ENCODE measurements at places on chromosomes 12 and 14. TPM values are rescaled to one million over a fixed set of nuclear protein-coding genes. Genes with fewer than 3 reads are reported as not detected.

Gene VIPAS39
- total RNA-seq = 14.5 TPM

Gene TMEM132C
- 0.64 TPM for total RNA-seq

Gene ZNF891
- total RNA-seq = 2.4 TPM

Gene SLC6A13
- 3.9 TPM for total RNA-seq

Gene MORN3
- total RNA-seq = 0.67 TPM

Gene ZCCHC8
- total RNA-seq = 21.2 TPM

Gene DHRS2
- total RNA-seq = 0.61 TPM

GRCh38 chr14:50225067-50225973 lies 6.1 kb downstream of the SOS2 start:
- H3K27me3 ChIP-seq = no peaks in the 10 kb centered on the region
- no peak overlapping the region for H3K27ac ChIP-seq
- H3K4me1 ChIP-seq = peaks cover 39% of the 10 kb centered on the region
- H3K4me3 ChIP-seq = no peak overlapping the region
- no peak for DNase-seq

GRCh38 chr12:2324387-2324786 lies 271.6 kb downstream of the CACNA1C start:
- H3K27ac ChIP-seq = no peak overlapping the region
- H3K4me1 ChIP-seq = peaks cover 16% of the 10 kb centered on the region
- DNase-seq = no peak
- no peaks in the 10 kb centered on the region for H3K36me3 ChIP-seq
- no peak overlapping the region for H3K4me3 ChIP-seq
- no peaks in the 10 kb centered on the region for H3K27me3 ChIP-seq

DNA sequence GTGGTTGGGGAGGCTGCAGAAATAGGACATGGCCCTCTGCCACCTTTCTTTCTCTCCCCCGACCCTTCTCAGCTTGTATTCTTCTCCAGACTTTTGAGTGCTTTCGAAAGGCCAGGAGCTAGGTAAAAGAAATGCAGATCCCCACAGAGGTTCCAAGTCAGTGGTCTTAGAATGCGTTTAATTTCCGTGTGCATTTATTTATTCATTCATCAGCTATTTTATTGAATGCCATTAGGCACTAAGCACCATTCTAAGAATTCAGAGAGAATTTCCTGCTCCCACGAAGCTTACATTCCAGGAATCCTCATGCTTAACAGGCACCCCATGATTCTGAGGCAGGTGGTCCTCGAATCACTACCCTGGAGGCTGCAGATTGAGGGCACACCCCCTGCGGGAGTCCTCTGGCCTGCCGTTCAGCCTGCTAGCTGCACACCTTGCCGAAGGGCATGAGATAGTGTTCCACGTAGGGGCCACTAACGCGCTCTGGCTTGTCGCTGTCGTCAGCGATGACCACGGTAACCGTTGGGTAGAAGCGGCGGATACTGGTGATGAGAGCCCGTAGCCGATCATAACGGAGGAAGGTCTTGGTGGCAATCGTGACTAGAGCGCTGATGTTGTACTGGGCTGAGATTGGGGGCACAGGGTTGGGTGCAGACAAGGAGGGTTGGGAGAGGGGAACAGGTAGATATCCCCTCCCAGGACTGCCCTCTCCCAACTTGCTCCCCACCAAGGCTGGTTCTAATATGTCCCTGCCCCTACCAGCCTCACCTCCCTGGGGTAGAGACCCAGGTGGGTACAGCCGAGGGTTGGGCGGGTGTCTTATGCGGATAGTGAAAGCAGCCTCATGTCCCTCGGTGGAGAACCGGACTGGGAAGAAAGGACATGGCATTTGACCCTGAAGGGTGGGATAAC lies 4.5 kb downstream of the B4GALNT1 start:
- no peak for DNase-seq
- no peak overlapping the region for H3K27ac ChIP-seq
- H3K36me3 ChIP-seq = no peaks in the 10 kb centered on the region
- H3K27me3 ChIP-seq = peaks cover 89% of the 10 kb centered on the region

- H3K4me3 ChIP-seq = no peak overlapping the region
- H3K4me1 ChIP-seq = no peaks in the 10 kb centered on the region
- no peaks in the 10 kb centered on the region for H3K36me3 ChIP-seq
- H3K27me3 ChIP-seq = no peaks in the 10 kb centered on the region
- DNase-seq = no peak
Measured at GRCh38 chr12:43352001-43352400, 200.0 kb downstream of the ADAMTS20 start.

- H3K27me3 ChIP-seq = no peaks in the 10 kb centered on the region
- H3K36me3 ChIP-seq = peaks cover 10% of the 10 kb centered on the region
- H3K4me3 ChIP-seq = no peak overlapping the region
- DNase-seq = no peak
Measured at GRCh38 chr14:74507085-74507484, 13.5 kb downstream of the ISCA2 start.

- no peaks in the 10 kb centered on the region for H3K36me3 ChIP-seq
- H3K4me3 ChIP-seq = no peak overlapping the region
- H3K27ac ChIP-seq = no peak overlapping the region
- no peaks in the 10 kb centered on the region for H3K27me3 ChIP-seq
- no peaks in the 10 kb centered on the region for H3K4me1 ChIP-seq
Measured at GRCh38 chr12:119311878-119312277, 22.7 kb upstream of the CCDC60 start.

DNA sequence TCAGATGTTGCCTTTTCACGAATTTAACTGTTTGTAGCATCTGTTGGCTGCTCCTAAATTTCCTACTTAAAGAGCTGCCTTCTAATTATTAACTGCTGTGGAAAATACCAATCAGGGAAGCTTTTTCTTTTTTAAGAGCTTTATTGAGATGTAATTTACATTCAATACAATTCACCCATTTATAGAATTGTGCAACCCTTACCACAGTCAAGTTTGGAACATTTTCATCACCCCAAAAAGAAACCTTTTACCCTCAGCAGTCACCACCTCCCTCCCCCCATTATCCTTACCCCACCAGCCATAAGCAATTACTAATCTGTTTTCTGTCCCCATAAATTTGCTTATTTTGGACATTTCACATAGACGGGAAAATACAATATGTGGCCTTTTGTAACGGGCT lies 1.4 kb downstream of the PCNX4 start:
- H3K4me1 ChIP-seq = peaks cover 18% of the 10 kb centered on the region
- H3K4me3 ChIP-seq = peak overlapping the region; percentile 71
- H3K36me3 ChIP-seq = no peaks in the 10 kb centered on the region
- H3K27ac ChIP-seq = peak overlapping the region; percentile 98
- DNase-seq = no peak

GRCh38 chr12:10562306-10562933 lies 51.0 kb downstream of the MAGOHB start:
- H3K27me3 ChIP-seq = no peaks in the 10 kb centered on the region
- DNase-seq = no peak
- no peak overlapping the region for H3K27ac ChIP-seq
- H3K4me3 ChIP-seq = no peak overlapping the region
- H3K4me1 ChIP-seq = no peaks in the 10 kb centered on the region
- no peaks in the 10 kb centered on the region for H3K36me3 ChIP-seq

GRCh38 chr14:53110096-53110495 lies 43.0 kb downstream of the DDHD1 start:
- no peak for DNase-seq
- no peaks in the 10 kb centered on the region for H3K36me3 ChIP-seq
- H3K27ac ChIP-seq = no peak overlapping the region

- no peak for DNase-seq
- H3K4me1 ChIP-seq = no peaks in the 10 kb centered on the region
- H3K36me3 ChIP-seq = no peaks in the 10 kb centered on the region
- no peak overlapping the region for H3K4me3 ChIP-seq
- no peak overlapping the region for H3K27ac ChIP-seq
Measured at GRCh38 chr14:102232348-102232625, 72.7 kb downstream of the MOK start.

GRCh38 chr12:29879606-29880308 lies 96.0 kb upstream of the TMTC1 start:
- H3K27me3 ChIP-seq = no peaks in the 10 kb centered on the region
- H3K27ac ChIP-seq = no peak overlapping the region
- H3K4me1 ChIP-seq = no peaks in the 10 kb centered on the region
- DNase-seq = no peak
- H3K4me3 ChIP-seq = no peak overlapping the region

DNA sequence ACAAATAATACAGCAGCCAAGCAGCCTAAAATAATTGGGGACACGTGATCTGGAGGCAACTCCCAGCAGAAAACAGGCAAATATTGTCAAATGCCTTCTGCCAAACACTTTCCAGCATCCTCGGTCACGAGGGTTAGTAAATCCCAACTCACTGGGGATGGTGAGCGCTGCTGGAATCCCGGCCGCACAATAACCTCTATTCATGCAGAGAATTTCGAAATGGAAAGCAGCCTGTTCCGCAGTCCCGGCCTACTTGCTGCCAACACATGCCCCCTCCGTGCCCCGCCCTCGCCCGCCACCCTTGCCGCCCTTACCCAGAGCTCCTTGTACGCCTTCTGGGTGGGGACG lies 62.2 kb downstream of the RFX4 start:
- H3K27ac ChIP-seq = no peak overlapping the region
- peak; percentile 75 for DNase-seq
- H3K4me3 ChIP-seq = no peak overlapping the region
- H3K27me3 ChIP-seq = no peaks in the 10 kb centered on the region
- H3K36me3 ChIP-seq = no peaks in the 10 kb centered on the region
- no peaks in the 10 kb centered on the region for H3K4me1 ChIP-seq

GRCh38 chr12:57983146-57983857 lies 41.9 kb downstream of the ATP23 start:
- H3K36me3 ChIP-seq = no peaks in the 10 kb centered on the region
- H3K27me3 ChIP-seq = no peaks in the 10 kb centered on the region
- H3K4me3 ChIP-seq = no peak overlapping the region

GRCh38 chr14:100738704-100739131 lies 12.0 kb downstream of the DLK1 start:
- no peaks in the 10 kb centered on the region for H3K27me3 ChIP-seq
- H3K4me3 ChIP-seq = no peak overlapping the region
- DNase-seq = peak; percentile 53
- no peak overlapping the region for H3K27ac ChIP-seq

- no peak for DNase-seq
- no peak overlapping the region for H3K4me3 ChIP-seq
- no peaks in the 10 kb centered on the region for H3K36me3 ChIP-seq
- H3K27me3 ChIP-seq = no peaks in the 10 kb centered on the region
- H3K27ac ChIP-seq = no peak overlapping the region
Measured at GRCh38 chr12:114776731-114777442, 92.9 kb upstream of the TBX3 start.

Measured in upper lobe of right lung (tissue), 1 donor.